ENCODE measurements at places on chromosomes 7 and 10.

DNA sequence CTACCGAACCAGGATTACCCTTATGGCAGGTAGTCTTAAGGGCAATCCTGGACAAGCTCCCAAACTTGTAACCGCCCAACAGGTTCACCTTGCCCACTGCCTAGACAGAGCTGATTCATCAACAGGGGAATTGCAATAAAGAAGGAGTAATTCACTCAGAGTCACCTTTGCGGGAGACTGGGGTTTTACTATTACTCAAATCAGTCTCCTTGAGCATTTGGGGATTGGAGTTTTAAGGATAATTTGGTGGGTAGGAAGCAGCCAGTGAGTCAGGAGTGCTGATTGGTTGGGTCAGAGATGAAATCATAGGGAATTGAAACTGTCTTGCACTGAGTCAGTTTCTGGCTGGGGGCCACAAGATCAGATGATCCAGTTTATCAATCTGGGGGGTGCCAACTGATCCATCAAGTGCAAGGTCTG lies 25.3 kb downstream of the HK1 start:
- no peak for DNase-seq

- no peak for DNase-seq
Observed at GRCh38 chr7:106313456-106313901, 28.7 kb upstream of the NAMPT start.

DNA sequence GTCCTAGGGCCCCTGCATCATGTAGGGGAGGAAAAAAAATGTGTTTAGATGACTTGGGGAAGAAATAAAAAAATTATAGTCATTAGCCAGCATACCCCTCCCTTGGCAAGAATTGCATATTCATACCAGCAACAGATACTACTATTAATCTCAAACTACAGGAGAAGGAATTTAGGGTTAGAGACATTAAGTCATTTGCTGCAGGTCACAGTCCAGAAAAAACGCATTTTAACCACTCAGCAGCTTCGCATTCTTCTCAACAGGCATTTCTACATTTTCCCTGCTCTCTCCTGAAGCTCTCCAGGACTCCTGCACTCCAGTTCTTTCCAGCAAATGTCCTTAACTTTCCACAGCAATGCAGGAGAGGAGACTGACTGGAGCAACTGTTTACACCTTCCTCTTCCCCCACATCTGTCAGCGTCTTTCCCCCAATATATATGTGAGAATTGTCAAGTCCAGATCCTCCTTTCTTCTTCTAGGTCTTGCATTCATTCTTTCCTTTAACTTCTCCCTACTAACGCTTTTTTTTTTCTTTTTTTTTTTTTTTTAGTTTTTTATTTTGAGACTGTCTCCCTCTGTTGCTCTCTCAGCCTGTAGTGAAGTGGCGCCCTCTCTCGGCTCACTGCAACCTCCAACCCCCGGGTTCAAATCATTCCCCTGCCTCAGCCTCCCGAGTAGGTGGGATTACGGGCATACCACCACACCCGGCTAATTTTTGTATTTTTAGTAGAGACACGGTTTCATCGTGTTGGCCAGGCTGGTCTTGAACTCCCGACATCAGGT lies 35.6 kb downstream of the PRPS1L1 start:
- no peak for DNase-seq

DNA sequence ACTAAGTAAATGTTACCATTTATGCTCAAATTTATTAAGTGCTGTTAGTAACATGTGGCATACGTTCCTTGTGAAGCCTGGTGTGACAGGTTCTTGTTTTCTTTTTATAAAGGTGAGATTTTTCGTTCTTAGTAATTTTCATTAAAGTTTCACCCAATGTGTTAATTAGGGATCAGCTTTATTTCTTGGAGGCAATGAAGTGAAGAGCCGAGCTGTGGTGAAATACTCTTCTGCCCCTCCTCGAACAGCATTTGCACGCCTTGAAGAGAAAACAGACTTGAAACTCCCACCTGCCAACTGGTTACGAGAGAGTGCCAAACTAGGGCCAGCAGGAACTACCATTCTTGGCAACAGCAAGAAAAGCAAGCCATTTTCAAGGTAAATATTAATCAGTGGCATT lies 1.5 kb downstream of the EDRF1 start:
- no peak for DNase-seq

- no peak for DNase-seq
Observed at GRCh38 chr7:53151496-53151895, 116.1 kb downstream of the POM121L12 start.

GRCh38 chr7:15998617-15999016 lies 312.1 kb upstream of the MEOX2 start:
- DNase-seq, result no peak

- DNase-seq, result no peak
Observed at GRCh38 chr7:50721160-50721559, 61.5 kb downstream of the GRB10 start.

DNA sequence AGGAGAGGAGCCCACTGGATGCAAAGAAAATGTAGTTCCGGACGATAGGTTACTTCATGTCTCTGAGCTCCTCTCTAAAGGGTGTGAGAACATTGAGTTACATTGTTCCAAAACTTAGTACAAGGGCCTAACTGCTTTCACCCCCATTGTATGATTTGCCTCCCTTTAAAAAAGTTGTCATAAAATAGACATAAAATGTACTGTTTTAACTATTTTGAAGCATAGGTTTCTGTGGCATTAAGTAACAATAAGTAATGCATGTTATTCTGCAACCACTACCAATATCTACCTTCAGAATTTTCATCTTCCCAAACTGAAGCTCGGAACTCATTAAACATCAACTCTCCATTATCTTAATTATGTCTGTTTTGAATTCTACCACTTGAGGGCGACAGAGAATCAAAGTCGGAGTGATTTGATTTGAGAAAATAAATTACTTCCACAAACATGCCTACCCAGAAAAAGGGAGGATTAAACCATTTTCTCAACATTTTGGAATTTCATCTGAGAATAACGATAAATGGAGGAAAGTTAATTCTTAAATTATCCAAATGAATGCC lies 2.7 kb downstream of the IGFBP1 start:
- no peak for DNase-seq

GRCh38 chr10:120042705-120043104 lies 150.2 kb downstream of the SEC23IP start:
- no peak for DNase-seq

DNA sequence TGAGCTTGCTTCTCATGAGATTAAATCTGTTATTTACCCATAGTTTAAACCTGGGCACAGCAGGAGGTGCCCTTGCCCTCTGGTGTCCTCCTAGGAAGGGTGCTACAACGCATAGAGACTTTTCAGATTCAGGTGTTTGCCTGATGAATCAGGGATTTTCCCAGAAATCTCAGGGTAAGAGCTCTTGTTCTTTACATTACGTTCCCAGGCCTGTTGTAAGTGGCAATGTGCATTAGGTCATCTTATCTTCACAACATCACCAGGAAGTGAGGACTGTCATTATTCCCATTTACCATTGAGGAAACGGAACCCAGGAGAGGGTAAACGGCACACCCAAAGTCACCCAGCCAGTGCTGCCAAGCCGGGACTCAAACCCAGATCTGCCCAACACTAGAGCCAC lies 73.0 kb downstream of the NHLRC2 start:
- DNase-seq, result no peak

- DNase-seq, result no peak
Observed at GRCh38 chr10:49750546-49750945, 11.6 kb downstream of the OGDHL start.

- no peak for DNase-seq
Observed at GRCh38 chr7:76292213-76292573, 10.3 kb upstream of the HSPB1 start.

GRCh38 chr7:123431075-123431614 lies 103.2 kb downstream of the IQUB start:
- DNase-seq, result no peak

DNA sequence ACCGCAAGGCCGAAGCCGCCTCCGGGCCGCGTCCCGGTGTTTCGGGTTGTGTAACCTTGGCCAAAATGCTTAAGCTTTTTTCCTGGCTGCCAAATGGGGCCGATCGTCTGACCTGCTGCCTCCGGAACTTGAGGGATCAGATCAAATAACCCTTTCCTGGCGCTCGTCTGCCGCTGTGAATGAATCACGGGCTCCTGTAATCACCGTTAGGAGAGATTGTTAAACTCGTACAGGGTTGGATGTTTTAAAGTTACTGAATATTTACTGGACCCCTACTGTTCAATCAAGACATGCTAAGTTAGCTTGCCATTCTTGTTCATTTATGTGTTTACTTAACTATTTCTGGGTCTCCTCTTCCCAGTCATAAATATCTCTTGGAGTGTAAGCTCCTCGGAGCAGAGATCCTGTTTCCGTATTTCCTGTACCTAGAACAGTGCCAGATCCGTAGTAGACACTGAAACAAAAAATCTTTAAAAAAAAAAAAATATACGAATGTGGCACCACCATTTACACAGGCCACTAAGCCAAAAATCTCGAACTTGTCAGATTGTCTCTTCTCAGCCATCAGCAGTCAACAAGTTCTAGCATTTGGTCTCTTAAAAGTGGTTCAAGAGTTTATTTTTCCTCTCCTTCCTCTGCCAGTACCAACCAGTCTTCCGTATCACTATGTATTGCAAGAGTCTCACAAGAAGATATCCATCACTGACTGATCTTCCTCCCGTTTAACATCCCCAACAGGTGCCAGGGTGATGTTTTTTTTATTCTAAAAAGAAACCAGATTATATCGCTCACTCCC lies 650 bp upstream of the TM9SF3 start:
- no peak for DNase-seq

DNA sequence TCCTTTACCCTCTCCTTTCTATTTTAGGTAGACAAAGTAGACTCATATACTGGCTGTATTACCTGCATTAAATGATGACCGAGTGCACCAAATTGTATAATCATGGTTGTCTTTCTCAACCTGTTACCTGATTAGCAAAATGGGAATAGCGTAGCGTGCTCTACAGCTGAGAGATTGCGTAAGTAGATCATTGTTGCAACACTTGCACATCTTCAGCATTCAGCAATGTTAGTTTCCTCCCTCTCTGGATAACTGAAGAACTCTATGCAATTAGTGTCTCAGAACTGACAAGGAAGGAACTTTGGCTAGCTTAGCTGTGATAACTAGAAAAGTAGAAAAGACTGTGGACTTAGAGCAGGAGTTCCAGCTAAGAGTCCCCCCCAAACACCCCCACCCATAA lies 787.4 kb downstream of the PHTF2 start:
- no peak for DNase-seq

DNA sequence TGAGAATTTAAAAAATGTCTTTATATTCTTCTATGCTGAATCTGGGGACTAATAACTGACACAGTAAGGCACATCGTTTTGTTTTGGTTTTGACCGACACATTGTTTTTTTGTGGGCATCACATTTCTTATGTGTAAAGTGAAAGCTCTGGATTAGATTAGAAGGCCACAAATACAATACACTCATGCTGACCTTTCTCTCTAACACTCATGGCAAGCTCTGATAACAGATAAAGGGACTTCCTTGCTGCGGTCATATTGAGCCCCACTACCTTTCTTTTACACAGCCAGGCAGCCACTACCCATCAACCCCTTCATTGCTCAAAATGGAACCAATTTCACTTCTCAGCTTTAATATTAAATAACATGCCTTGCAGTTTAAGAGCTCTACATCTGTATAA lies 26.0 kb downstream of the PPP1R3A start:
- DNase-seq, result no peak

- DNase-seq, result no peak
Observed at GRCh38 chr10:74194999-74195398, 44.0 kb downstream of the ADK start.

DNA sequence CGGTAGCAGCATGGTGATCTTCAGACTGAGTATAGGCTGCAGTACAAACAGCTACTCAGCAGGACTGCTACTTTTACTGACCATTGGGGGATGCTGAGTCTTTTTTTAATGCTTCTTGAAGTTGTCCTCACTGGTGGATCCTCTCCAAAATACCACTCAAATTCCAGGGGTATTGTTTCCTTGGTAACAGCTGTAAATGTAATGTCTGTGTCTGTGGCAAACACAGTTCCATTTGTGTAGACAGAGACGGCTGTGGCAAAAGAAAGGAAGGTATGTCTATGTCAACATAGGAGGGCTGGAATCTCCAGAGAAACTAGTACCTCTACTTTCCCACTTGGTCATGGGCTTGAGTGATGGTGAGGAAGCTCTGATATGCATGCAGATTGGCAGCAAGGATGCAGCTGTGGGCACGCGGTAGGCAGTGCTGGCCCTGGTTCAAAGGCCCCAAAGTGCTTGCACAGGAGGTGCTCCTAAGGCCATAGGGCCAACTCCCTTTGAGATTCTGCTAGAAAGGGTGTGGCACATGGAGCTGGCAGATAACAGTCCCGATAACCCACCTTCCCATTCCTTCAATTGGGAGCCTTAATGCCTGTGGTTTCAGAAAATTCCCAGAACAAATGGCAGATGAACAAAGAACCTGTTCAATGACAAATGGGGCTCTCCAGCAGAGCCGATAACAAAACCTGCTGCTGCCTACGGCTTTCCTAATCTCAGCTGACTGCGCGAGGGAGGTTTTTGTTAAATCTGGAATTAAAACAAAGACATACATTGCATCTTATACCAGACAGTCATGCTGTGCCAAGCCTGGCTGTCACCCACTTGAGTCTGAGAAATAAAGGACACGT lies 43.0 kb downstream of the PKD1L1 start:
- DNase-seq, result no peak

DNA sequence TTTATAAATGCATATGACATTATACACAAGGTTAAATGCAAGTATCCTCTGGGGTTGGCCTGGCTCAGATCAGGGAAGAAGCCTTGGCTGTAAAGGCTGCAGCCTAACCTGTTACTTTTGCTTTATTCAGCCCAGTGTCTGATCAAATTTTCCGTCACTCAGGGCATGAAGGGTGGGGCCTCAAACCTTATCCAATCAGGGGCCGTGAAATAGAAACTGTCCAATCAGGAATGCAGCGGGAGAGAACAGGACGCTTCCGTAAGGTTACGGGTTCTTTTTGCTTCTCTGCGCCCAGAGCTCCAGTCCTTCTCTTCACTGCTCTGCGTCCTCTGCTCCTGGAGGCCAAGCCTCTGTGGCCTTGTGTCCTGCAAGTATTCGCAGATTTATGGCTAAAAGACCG lies at the start of gene ZNF716:
Gene ZNF716 (plus strand): TSS at position 274 of the 400 bp plus-strand sequence. CDS start 112 bp downstream, at position 386.
- no peak for DNase-seq

DNA sequence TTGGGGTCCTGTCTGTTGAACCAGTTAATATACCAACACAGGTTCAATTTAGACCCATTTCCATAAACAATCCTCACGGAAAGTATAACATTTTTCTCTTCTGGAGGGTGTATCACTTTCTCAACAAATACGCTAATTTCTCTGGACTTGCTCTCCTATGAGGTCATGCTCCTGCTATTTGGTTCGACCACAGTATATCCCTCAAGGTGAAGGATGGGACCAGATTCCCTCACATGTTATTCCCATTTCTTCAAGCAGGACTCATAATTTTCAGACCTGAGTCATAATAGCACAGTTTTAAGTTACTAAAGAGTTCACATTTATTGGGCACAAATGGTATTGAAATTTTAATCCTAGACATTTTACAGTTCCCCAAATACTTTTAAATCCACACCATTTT lies 57.2 kb downstream of the ADAM12 start:
- DNase-seq, result no peak

- no peak for DNase-seq
Observed at GRCh38 chr10:67141300-67141699, 215.5 kb downstream of the LRRTM3 start.

Data from DND-41 (cell line).